Substantia nigra (tissue), 51 donors: ENCODE measurements at places on chromosomes 3 and 15.

DNA sequence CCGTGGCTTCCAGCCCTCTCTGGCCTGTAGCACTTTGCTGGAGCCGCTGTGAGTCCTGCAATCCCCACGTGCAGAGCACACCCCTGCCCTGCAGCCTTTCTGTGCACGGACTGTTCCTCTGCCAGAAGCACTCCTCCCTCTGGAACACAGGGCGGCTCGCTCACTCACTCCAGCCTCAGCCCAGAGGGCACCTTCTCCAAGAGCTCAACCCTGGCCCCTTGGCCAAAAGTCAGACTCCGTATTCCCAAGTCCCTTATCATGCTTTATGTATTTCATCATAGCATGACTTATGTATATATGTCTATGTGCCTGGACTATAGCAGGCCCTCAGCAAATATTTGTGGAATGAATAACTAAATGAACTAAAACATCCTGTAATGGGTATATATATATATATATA lies 63.2 kb downstream of the ASB7 start:
- no peak for DNase-seq

GRCh38 chr3:186225603-186226002 lies 116.7 kb upstream of the ETV5 start:
- no peak for DNase-seq

DNA sequence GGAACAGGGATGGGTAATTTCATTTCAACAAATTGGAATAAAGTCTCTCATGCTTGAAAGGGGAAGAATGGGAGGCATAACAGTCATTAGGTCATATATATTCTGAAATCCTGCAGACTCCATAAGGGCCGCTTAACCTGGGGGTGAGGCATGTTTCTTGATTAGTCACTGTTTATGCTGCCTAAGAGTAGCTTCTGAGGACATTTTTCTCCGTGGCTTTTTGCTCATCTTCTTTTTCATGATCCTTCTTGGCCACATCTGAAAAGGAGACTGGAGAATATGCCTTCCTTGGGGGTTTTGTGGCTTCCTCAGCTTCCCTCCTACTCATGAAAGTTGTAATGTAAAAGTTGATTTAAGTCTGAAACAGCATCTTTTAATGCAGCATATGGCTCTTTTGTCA lies 20.0 kb upstream of the CFAP20DC start:
- no peak for DNase-seq

DNA sequence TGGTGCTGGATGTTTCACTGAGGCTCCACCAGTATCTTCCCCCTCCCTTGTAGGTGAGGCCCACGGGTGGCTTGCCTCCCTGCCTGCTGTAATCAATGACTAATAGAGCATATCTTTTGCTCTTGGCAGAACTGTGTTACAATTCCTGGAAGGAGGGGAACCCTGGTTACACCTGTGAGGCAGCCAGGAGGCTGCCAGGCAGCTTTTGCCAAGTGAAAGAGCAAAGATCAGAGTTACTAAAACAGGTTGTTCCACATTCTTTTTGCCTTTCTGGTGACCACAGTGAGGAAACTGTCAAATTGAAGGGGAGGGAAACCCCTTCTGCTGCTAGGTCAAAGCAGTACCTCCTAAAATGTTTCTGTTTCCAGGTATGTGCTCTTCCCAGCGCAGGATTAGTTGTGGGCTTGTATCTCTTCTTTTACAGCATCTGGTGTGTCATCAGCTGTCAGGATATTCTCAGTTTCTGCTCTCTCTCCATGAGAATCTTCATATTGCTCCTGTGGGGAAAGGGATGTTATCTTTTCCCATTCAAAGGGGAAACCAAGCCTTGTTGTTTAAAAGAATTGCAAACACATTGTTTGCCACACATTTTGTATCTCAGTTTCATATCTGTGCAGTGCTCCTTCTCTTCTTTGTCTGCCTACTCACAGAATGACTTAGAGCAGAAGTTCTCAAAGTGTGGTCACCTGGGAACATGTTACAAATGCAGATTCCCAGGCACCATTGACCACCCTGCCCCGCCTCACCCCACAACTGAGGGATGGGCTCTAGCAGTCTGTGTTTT lies 137.4 kb upstream of the UMPS start:
- no peak for DNase-seq

DNA sequence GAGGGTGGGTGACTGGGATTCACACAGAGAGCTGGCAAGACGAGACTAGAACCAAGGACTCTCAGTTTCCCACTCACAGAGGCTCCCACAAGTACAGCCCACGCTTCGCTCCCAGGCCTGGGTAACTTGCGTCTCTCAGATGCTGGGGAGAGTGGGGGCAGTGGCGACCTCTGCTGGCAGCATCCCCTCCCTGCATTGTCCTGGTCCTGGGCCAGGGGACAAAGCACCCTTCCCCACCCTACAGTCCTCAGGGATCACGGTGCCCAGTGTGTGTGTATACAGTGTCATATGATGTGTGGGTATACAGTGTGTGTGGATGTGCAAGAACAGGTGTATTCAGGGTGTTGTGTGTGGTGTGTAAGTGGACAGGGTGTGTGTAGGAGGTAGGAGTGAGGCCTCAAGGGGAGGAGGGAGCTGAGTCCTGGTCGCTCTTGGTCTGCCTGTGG lies 12.8 kb downstream of the VILL start:
- DNase-seq, result peak; percentile 56

GRCh38 chr3:39124876-39125840 lies 17.7 kb downstream of the TTC21A start:
- DNase-seq, result no peak

DNA sequence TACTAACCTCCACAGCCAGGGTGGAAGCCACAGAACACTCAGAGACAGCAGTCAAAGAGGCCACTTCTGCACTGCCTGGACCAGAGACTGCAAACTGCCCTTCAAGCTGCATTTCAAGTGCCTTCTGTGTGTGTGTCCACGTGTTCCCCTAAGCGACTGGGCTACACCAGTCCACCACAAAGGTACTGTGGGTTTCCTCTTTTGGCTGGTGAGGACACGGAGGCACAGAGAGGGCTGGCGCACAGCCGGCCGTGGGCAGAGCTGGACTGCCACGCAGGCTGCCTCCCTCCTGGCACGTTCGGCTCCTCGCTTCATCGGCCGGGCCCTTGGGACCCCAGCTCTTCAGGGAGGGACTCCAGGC lies 60.9 kb downstream of the MGLL start:
- peak; percentile 46 for DNase-seq
